Articular chondrocyte of knee joint (primary cell): ENCODE measurements at places on chromosomes 5 and 9. TPM values are rescaled to one million over a fixed set of nuclear protein-coding genes. Genes with fewer than 3 reads are reported as not detected.

Gene PIP5K1B
- under 0.01 TPM in 1 of 2 replicates, not detected in the other for total RNA-seq

Gene NMUR2
- total RNA-seq, result not detected in 2 replicates

Gene STKLD1
- 0.32 and 1.3 TPM in 2 replicates for total RNA-seq

Gene KCNV2
- not detected in 2 replicates for total RNA-seq

Gene SLC6A7
- total RNA-seq, result not detected in 2 replicates

Gene TMEM232
- 2.1 and 7.2 TPM in 2 replicates for total RNA-seq

Gene IFNA21
- not detected in 2 replicates for total RNA-seq

Gene MCC
- 39.5 and 43.6 TPM in 2 replicates for total RNA-seq

Gene SWI5
- total RNA-seq, result 20.1 and 22.7 TPM in 2 replicates

Gene SPATA6L
- total RNA-seq, result 1.8 TPM in 2 replicates

Gene ANKRD18B
- total RNA-seq, result not detected in 2 replicates

Gene PCDH1
- 0.52 and 1.1 TPM in 2 replicates for total RNA-seq

Gene TAF11L2
- total RNA-seq, result not detected in 2 replicates

Gene TRIM7
- 0.97 and 3.3 TPM in 2 replicates for total RNA-seq

Gene CDH10
- not detected in 2 replicates for total RNA-seq
